Esophagus mucosa (tissue), 1 donor: ENCODE measurements at places on chromosomes 16 and 17. TPM values are rescaled to one million over a fixed set of nuclear protein-coding genes. Genes with fewer than 3 reads are reported as not detected.

PYDC1 gene
- total RNA-seq: not detected

HBQ1 gene
- not detected for total RNA-seq

MRC2 gene
- 34.0 TPM for total RNA-seq

APRT gene
- total RNA-seq: 207 TPM

DNA sequence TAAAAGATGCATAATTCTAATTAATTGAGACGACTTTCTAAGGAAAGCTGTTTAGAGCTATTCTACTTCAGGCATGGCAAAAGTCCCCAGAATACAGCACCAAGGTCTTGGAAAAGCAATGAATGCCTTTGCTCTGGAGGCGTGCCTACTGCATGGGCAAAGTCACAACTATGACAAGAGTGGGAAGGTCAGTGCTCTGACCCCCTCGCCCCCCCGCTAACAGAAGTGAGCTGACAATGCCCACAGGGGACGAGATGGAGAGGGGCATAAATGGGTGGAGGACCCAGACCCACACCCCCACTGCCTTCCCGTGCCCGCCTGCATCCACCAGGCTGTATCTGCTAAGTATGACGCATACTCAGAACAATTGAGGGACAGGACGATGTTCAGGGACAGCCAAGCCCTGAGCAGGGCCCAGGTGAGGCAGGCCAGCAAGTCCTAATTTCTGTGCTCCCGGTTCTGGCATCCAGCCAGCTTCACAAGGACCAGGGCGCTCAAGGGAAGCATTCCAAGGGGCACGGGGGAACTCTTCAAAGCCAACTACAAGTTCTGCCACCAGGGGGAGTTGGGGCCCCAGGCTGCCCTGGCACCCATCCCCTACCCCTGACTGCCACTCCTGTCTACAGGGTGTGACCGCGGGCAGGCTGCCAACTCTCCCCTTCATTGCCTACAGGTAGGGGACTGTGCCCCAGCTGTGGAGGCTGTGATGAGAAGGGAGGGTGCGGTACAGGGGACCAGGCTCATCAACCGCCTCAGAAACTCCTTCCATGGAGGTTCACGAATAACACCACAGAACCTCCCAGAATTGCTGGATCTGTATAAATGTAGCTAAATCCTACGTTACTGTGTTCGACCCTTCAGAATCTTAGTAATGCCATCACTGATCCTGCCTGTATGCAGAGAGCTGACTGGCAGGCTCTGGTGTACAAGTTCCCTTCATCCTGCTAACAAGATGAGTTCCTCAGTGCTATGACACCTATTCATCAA is 20.8 kb downstream of the NPRL3 start:
- ATAC-seq: peak; percentile 64

GRCh38 chr17:72409405-72410002 is 288.7 kb downstream of the SOX9 start:
- ATAC-seq: peak; percentile 9

DNA sequence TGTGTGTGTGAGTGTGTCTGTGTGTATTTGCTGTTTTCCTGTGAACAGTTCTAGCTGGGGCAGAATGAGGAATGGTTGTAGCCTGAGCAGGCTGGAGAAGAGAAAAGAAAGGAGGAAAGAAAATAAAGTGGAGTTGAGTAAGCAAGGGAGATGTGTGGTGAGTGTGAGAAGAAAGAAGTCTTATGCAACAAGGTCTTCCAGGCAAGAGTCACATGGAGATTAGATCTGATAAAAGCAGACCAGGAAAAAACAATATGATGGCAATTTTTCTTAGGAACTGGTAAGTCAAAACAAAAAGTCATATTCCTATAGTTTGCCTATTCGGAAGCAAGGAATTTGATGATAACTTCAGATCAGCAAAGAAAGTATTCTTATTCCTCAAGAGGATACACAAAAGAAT is 125.0 kb downstream of the HS3ST3A1 start:
- no peak for ATAC-seq

DNA sequence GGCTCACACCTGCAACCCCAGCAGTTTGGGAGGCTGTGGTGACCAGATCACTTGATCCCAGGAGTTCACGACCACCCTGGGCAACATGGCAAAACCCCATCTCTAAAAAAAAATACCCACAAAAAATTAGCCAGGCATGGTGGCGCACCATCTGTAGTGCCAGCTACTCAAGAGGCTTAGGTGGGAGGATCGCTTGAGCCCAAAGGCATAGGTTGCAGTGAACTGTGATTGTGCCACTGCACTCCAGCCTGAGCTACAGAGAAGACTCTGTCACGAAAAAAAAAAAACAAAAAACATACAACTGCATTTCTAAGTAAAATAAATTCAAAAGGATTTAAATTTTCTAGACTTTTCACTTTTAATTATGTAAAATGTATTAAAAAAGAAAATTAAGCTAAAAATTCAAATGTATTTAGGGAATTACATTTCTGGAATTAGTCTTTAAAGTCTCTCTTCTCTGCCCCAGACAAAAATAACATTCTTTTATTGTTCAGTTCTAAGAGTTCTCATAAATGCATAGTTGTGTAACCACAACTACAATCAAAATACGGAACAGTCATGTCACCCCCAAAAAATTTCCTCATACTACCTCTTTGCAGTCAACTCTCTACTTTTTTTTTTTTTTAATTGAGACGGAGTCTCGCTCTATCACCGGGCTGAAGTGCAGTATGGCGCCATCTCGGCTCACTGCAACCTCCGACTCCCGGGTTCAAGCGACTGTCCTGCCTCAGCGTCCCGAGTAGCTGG is 14.1 kb downstream of the FAM222B start:
- ATAC-seq: no peak

DNA sequence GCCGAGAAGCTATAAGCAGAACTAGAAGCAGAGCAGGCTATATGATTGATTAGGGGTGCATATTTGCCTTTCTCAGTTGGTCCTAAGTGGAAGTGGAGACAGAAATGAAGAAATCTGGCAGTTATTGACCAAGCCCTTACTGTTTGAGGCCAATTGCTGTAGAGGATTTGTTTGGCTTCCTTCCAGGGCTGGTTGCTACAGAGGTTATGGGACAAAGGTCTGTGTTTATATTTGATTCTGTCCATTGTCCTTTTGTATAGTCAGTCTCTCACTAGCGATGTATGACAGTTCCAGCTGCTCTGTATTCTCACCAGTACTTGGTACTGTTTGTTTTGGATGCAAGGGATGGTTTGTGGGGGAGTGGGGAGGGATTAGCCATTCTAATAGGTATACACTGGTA is 7.3 kb upstream of the ALOX15 start:
- no peak for ATAC-seq

DNA sequence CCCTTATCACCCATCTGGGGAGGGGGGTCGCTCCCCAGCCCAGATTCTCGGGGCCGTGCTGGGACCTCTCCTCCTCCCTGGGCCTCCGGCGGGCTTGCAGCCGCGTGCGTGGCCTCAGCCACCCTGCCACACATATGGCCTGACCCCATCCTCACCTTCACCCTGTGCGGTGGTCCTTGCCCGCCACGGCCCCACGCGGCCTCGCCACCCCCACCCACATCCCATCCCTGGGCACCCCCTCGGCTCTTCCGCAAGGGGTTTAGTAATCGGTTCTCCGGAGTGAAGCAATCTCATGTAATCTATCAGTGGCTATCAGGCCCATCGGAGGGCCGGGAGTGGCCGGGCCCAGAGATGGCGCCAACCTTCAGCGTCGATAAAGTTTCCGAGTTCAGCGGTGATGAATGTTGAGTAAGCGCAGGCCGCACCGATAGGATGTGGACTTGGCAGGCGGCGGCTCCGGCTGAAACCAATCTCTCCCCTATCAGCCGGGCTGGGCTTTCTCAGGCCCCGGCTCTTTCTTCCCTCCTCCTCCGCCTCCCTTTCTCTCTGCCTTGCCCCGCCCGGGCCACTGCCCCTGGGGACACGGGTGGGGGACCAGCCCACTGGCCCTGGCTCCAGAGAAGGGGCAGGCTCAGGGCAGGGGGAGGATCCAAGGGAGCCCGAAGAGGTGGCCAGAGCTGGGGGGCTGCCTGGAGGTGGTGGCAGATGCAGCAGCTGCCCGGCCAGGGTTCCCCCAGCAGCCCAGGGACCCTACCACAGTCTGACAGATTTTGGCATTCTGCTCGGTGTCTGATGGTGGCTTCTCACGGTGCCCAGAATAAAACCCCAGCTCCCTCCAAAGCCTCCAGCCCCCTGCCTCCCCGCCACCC is 20.8 kb downstream of the ZFPM1 start:
- no peak for ATAC-seq

- no peak for ATAC-seq
Measured at GRCh38 chr16:52312716-52313115, 234.2 kb downstream of the TOX3 start.

- ATAC-seq: no peak
Measured at GRCh38 chr16:75624921-75625334, 1.8 kb upstream of the ADAT1 start.

- ATAC-seq: peak; percentile 32
Measured at GRCh38 chr16:4371357-4372000, at the start of gene VASN. Gene VASN, plus strand, starts transcription at chr16:4371848. Its CDS starts 9,030 bp downstream, at chr16:4380878.

DNA sequence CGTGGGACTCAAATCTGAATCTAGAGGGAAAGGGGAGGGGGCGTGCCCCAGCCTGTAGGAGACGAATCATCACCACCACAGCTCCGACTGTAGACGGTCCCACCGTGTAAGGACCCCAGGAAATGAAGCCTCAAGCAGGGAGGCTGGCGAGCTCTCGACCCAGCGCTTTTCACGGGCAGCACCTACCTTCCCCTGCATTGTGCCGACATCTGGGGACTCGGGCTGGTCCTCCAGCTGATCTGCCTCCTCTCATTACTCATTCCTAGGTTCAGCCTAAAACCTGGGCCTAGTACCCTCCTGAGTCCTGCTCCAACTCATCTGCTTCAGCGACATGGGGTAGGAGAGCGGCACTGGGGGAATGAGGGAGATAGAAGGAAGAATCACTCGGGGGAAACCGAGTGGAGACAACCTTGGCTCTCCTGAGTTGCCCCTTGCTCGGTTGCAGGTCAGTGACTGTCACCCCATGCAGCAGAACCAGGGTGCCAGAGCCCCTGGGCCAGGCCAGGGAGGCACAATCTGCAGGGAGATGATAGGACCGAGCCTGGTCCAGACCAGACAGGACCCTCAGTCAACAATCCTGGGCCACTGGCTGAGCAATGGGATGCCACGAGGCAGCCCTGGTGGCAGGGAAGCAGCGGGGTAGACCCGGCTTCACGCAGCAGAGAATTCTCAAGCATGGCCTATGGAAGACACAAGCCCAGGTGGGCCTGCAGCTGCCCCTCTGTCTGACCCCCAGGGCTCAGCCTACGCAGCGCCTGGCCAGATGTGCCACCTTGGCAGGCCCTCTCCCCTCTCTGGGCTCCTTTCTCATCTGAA is 833 bp upstream of the BCAR1 start:
- ATAC-seq: no peak

DNA sequence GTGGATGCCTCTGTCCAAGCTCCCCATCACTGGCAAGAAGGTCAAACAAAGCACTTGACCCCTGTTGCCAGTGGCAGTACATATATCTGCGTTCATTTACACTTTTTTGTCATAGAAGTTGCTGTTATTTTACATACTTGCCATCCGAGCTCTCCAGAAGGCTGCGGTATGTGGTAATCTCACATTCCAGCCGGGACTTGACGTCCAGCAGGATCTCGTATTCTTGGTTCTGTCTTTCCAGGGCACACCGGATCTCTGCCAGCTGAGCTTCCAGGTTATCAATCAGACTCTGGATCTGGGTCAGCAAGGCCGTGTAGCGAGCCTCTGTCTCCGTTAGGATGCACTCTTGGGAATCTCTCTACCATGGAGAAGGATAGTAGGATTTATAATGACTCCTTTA is 6.6 kb downstream of the KRT39 start:
- ATAC-seq: no peak

DNA sequence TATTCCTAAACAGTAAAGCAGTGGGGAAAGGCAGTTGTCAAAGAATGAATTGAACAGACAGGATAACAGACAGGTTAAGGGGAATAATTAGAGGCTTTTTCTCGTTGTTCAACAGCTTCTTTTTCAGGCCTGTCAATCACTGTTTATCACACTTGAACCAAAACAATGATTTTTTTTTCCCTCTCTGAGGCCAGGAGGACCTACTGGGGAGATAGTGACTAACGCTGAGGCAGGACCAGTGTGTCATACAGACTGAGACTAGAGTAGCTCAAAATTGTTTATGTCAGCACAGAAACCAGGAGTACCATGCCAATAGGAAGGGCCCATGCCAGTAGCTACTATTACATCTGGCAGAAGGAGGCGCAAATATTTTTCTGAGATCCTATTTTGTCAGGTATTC is 41.3 kb upstream of the NLK start:
- ATAC-seq: no peak

DNA sequence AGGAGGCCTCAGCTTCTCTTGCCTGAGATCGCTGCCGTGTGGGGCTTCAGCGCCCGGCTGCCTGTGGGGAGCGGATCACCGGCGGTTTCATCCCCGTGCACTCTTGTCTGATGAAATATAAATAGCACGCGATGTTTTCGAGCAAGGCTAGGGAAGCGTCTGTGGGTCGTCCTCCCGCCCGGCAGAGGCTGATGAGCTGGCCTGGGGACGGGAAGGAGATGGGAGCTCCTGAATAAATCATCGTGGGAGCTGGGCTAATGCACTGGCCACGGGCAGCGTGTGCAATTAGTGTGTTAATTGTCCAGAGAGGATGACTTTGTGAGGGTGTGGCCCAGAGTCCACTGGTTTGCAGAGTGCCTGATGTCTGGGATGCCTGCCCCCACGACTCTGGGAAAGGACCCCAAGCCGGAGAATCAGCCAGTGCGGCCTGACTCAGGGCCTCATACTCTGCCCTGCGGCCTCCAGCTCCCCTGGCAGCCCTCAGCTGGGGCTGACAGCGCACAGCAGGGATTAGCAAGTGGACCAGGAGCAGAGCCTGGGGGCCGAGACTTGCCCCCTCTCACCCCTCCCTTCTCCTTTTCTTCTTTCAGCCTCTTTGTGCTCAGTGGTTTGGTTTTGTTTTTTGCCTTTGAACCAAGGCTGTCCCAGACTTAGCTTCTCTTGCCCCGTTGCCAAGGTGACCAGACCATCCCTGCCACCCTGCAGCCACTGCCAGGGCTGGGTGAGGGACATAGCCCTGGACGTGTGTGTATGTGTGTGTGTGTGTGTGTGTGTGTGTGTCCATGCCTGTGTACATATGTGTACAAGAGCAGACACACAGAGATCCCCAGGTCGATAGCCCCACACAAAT is 21.4 kb downstream of the KCNJ12 start:
- no peak for ATAC-seq

GRCh38 chr17:56771975-56772374 is 61.7 kb downstream of the C17orf67 start:
- ATAC-seq: no peak
